ENCODE measurements at places on chromosomes 7 and 10.
A peak's percentile ranks its signal among the peaks of the same experiment; 100 is the strongest.

GRCh38 chr10:1968257-1969033, 231.1 kb upstream of the ADARB2 start:
- DNase-seq, result no peak

- peak; percentile 32 for DNase-seq
These were observed 8.7 kb downstream of the ECD start for GRCh38 chr10:73159038-73159648.

DNA sequence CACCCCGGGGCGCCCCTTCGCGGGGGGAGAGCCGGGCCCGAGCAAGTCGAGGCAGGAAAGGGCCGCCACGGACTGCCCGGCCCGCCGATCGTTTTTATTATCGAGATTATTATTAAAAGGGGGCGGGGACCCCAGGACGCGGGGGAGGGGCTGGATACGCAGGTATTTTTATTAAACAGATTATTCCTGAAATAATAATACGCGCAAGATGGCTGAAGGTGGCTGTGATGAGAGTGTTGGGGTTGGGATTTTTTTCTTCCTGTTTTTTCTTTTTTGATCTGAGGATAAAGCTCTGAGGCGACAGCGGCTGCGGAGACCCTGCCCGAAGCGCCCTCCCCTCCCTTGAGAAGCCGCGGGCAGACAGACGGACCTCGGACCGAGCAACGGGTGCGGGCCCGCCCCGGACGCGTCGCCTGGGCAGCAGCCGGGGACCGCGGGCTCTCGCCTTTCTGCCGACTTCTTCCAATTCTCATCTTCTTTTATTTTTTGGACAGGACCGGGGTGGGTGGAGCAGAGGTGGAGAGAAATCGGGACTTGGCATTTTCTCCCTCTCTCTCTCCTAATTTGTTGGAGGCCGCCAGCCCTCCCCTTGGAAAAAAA, 1.4 kb upstream of the TRIM8 start:
- DNase-seq, result peak; percentile 49

DNA sequence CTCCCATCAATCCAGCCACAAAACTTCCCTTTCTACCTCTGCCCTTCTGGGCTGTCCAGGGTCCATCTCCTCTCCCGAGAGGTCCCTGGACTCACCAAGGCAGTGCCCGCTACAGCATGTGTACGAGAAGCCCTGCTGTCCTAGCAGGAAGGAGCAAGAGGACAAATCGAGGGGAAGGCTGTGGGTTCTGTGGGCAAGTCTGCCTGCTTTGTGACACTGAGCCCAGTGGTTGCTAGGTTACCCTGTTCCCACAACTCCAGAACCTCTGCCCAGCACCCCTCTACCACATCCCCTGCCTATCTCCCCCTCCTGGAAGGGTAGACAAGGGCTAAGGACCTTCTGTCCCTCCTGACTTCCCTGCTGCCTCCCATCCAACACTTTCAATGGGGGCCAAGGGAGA, at the start of gene TBATA:
TBATA (minus strand) TSS at position 188 of the 400 bp plus-strand sequence. CDS start 1,998 bp downstream, outside the sequence.
- no peak for DNase-seq

DNA sequence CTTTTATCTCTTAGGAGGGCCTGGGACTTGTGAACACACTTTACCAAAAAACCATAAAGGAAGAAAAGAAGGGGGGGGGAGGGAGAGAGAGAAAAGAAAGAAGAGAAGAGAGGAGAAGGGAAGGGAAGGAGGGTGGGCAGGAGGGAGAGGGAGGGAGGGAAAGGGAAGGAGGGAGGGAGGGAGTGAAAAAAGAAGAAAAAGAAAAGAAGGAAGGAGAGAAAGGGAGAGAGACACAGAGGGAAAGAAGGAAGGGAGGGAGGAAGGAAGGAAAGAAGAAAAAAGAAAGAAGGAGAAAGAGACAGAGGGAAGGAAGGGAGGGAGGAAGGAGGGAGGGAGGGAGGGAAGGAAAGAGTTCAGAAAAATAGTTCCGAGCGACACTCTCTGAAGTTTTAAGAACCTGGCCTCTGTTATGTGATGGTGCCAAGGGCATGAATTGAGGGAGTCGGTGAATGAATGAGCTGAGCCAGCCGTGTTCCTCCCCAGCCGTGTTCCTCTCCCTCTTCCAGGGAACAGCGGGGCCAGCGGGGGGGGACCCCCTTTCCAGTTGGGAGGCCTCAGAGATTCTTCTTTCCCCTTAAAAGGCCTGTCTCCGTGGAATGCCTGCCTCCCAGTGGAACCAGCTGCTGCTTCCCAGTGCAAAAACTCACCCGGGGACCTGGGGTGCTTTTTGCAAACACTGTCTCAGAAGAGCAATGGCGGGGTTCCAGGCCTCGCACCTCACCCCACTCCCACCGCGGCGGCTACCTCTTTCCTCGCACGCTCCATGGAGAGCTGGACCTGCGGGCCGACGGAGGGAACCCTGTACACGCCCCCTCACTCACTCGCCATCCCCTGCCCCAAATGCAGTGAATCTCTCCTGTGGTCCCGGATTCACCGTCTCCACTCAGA, 84.1 kb downstream of the FOXL3 start:
- no peak for DNase-seq

- DNase-seq, result no peak
These were observed 33.8 kb upstream of the C10orf120 start for GRCh38 chr10:122733443-122733842.

GRCh38 chr10:114716811-114717404, 58.8 kb upstream of the ABLIM1 start:
- no peak for DNase-seq

DNA sequence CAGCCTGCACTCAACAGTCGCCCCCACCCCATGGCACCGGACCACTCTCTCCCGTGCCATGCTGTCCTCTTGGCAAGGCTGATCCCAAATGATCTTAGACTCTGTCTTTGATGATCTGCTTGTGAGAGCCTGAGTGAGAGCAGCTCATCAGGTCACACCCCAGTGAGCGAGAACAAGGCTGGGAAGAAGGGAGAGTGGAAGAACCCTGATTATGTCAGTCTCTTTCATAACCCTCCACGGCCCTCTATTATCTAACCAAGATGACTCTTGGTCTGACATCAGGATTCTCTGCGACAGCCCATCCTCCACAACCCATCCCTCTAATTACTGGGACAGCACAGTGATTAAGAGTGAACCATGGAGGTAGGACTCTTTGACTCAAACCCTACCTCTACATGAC, 53.1 kb upstream of the C7orf33 start:
- no peak for DNase-seq

DNA sequence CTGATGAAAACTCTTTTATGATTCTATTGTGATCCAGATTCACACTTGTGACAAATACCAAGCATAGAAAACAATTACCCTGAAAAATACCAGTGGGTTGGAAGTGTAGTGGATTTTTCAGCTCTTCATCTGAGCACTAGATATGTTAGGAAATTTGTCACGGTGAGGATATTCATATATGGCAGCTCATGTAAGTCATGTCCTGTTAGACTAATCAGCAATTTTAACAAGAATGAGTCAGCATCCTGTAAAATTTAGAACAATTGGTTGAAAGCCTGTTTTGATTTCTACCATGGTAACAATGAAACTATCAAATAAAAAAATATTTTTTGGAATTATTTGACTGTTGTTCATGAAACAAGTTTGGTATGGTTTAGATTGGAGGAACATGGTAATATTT, 334.3 kb downstream of the CACNA2D1 start:
- DNase-seq, result no peak

GRCh38 chr7:97401398-97401797, 283.9 kb downstream of the SDHAF3 start:
- no peak for DNase-seq

- no peak for DNase-seq
These were observed 39.9 kb upstream of the HECW1 start for GRCh38 chr7:43072530-43072929.

DNA sequence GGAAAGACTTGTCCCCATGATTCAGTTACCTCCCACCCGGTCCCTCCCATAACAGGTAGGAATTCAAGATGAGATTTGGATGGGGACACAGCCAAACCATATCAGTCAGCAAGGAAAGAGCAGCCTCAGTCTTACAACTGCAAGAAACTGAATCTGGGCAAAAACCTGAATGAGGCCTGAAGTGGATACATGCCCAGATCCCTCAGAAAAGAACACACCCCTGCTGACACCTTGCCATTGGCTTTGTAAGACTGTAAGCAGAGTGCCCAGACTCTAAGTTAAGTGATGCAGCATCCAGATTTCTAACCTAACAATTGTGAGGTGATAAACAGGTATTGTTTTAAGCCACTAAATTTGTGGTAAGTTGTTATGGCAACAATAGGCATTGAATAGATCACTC, 670.8 kb downstream of the SORCS1 start:
- no peak for DNase-seq

DNA sequence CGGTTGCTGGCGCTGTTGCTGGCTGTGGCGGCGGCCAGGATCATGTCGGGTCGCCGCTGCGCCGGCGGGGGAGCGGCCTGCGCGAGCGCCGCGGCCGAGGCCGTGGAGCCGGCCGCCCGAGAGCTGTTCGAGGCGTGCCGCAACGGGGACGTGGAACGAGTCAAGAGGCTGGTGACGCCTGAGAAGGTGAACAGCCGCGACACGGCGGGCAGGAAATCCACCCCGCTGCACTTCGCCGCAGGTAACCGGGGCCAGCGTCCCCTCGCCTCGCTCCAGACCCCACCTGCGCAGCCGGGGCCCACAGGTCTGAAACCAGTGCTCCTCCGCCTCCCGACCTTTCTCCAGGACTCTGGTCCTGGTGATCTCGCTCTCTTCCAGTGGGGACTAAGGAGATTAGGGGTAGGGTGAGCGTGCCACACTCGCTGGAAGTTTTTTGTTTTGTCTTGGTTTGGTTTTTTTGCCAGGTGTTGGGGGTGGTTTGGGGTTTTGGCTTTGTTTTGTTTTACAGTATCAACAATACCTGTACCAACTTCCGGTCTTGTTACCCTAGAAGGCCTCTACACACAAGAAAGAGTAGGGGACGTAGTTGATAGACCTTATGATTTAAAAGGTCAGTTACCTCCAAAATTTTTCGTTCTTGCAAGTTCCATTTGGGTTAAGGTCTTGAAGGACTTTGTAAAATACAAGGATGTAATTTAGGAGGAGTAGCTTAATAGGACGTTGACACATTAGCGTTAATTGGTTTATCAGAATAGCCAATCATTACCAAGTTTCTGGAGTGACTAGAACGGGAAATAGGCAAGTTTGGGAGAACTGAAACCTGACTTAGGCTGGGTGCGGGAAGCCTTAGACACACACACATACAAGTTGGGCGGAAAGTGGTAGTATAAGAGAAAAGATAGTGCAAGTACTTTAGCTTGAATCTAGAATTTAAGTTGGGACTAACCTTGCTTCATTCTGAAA, 704 bp downstream of the TNKS2 start:
- peak; percentile 33 for DNase-seq

DNA sequence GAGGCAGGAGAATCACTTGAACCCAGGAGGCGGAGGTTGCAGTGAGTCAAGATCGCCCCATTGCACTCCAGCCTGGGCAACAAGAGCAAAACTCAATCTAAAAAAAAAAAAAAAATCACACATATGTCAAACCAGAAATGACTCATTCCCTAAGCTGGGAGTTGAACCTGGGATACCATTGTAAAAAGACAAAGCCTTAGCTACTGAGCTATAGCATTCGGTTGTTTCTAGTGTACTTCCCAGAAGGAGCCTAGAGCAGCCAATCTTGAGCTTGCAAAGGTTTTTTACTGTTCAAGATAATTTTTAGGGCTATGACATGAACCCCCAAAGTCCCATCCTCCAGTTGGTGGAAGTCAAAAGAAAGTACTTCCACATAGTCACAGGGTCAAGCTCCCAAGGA, 87.9 kb downstream of the ZNF467 start:
- no peak for DNase-seq

- DNase-seq, result no peak
These were observed 54.5 kb downstream of the GRB10 start for GRCh38 chr7:50728184-50728583.

- DNase-seq, result peak; percentile 72
These were observed 518 bp upstream of the KMT2C start for GRCh38 chr7:152436111-152436930.

DNA sequence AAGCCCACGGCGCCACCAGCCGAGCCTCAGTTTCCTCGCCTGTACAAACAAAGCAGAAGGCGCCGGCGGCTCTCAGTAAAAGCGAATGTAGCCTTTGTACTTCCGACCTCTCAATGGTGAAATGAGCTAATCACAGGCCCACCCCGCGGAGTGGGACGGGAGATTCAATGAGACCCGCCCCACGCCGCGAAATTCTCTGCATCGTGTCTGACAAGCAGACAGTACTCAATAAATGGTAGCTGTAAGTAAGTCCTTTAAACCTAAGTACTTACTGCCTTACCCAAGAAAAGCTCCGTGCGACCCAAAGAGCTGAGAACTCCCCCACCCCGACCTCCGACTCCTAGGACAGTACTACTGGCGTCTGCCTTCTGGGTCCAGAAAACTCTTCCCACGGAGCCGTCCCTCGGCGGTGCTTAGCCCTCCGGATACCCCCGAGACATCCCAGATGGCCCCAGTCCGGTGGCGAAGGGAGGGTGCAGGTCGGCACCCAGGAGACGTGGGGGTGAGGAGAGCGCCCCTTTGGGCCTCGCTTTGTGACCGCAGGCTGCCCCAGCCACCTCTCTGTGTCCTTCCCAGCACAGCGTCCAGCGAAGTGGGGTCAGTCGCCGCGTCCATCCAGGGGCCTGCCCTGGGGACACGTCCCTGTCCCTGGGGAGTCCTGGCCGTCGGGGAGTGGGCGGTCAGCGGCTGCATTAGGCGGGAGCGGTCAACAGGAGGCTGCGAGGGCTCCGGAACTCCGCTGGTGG, 972 bp upstream of the CXCL12 start:
- DNase-seq, result no peak

- DNase-seq, result no peak
These were observed 74.8 kb downstream of the GRID1 start for GRCh38 chr10:86291616-86292340.

- DNase-seq, result no peak
These were observed 14.2 kb downstream of the MYL10 start for GRCh38 chr7:101614939-101615302.

- DNase-seq, result no peak
These were observed 57.2 kb upstream of the INPP5A start for GRCh38 chr10:132480356-132480755.

DNA sequence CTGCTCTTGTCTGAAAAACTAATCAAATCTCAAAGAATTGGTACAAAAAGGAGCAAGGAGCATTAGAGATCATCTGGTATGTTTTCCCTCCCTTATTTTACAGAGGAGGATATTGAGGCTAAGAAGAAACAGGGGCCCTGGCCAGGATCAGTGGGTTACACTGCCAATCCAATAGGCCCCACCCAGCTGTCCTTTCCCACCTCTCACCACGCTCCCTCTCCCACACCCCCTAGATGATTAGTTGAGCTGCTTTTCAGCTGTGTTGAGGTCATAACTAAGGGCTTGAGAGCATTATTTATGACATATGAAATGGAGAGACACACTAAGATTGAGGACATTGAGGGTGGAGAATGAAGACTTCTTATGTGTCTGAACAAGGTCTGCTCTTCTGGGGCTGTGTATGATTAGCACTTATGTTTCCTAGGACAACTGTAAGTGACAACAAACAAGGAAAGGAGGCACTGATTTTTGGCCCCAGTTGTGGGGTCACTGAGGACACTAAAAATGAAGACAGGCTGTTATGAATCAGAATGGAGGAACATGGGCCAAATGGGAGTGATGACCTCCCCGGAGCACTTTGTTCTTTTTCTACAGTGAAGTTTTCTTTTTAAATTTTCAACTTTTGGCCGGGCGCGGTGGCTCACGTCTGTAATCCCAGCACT, 26.5 kb downstream of the VWA2 start:
- DNase-seq, result no peak

- no peak for DNase-seq
These were observed 212.2 kb downstream of the ANKRD7 start for GRCh38 chr7:118436663-118437062.

All from activated CD8-positive, alpha-beta memory T cell treated with anti-CD3 and anti-CD28 coated beads for 1 hour (primary cell).